Pulmonary artery endothelial cell (primary cell): ENCODE measurements at places on chromosomes 7 and 10. TPM values are rescaled to one million over a fixed set of nuclear protein-coding genes. Genes with fewer than 3 reads are reported as not detected.

The ZPBP gene
- total RNA-seq: not detected in 2 replicates

The VGF gene
- total RNA-seq: 0.07 TPM in 1 of 2 replicates, not detected in the other

The LRRN3 gene
- 0.04 TPM in 1 of 2 replicates, not detected in the other for total RNA-seq

The FAM25G gene
- not detected in 2 replicates for total RNA-seq

The FZD1 gene
- 2.6 and 4.7 TPM in 2 replicates for total RNA-seq

The STEAP2 gene
- 2.3 and 5.2 TPM in 2 replicates for total RNA-seq

The TMUB1 gene
- total RNA-seq: 18.0 and 19.6 TPM in 2 replicates

The TMEM139 gene
- total RNA-seq: not detected in 2 replicates

The KCNIP2 gene
- 0.07 and 0.25 TPM in 2 replicates for total RNA-seq

The GIMAP6 gene
- total RNA-seq: 160 and 231 TPM in 2 replicates

The SPDYE5 gene
- not detected in 2 replicates for total RNA-seq

The ETV1 gene
- total RNA-seq: 3.2 and 8.1 TPM in 2 replicates

The METTL27 gene
- 0.99 and 1.0 TPM in 2 replicates for total RNA-seq

The SPOCK2 gene
- 0.18 and 0.20 TPM in 2 replicates for total RNA-seq

The CLEC2L gene
- total RNA-seq: not detected in 2 replicates

The TPK1 gene
- 17.5 and 22.9 TPM in 2 replicates for total RNA-seq

The GPC2 gene
- 2.2 and 4.1 TPM in 2 replicates for total RNA-seq

The FGFBP3 gene
- 0.20 and 0.28 TPM in 2 replicates for total RNA-seq

The ARHGEF5 gene
- total RNA-seq: 0.49 and 0.66 TPM in 2 replicates

The COPS6 gene
- total RNA-seq: 147 and 157 TPM in 2 replicates

The HOXA13 gene
- not detected in 2 replicates for total RNA-seq

The ARPC1A gene
- 214 and 272 TPM in 2 replicates for total RNA-seq

The SPDYE11 gene
- not detected in 2 replicates for total RNA-seq

The CFAP69 gene
- 1.8 and 3.6 TPM in 2 replicates for total RNA-seq

The MMP21 gene
- 0.07 TPM in 1 of 2 replicates, not detected in the other for total RNA-seq

The CABCOCO1 gene
- total RNA-seq: 0.33 TPM in 1 of 2 replicates, not detected in the other

The MYL10 gene
- total RNA-seq: not detected in 2 replicates

The PALD1 gene
- 53.7 and 90.4 TPM in 2 replicates for total RNA-seq

The ADAM8 gene
- total RNA-seq: 0.33 and 0.46 TPM in 2 replicates

The NUTM2E gene
- 0.04 and 0.07 TPM in 2 replicates for total RNA-seq

The PNLIPRP1 gene
- total RNA-seq: not detected in 2 replicates

The GARIN1A gene
- total RNA-seq: 0.13 and 0.18 TPM in 2 replicates

The SUGCT gene
- 0.88 and 2.4 TPM in 2 replicates for total RNA-seq

The GTF2IRD1 gene
- total RNA-seq: 5.4 and 6.7 TPM in 2 replicates

The PRF1 gene
- not detected in 2 replicates for total RNA-seq

The GIMAP8 gene
- total RNA-seq: 68.3 and 104 TPM in 2 replicates

The ENTPD1 gene
- total RNA-seq: 5.7 and 6.4 TPM in 2 replicates

The COL17A1 gene
- total RNA-seq: 2.2 and 2.9 TPM in 2 replicates
